Adipocyte (in vitro differentiated cells): ENCODE measurements at places on chromosomes 6 and 20.
A peak's percentile ranks its signal among the peaks of the same experiment; 100 is the strongest.

DNA sequence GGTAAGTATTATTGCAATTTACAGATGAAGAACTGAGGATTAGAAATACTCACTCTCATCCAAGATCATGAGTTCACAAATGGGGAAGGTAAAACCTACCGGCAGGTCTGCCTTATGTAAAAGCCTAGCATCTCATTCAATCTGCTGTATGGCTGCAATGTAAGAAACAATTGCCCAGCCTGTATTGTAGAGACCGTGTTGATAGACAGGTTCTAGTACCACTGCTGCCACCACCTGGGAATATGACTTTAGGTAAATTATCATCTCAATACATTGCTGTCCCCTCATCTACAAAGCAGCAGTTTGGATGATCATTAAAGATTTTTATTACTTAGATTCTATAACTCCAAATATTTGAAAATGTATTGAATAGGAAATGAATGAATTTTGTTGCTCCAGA lies 23.3 kb upstream of the ARHGAP18 start:
- DNase-seq = no peak

DNA sequence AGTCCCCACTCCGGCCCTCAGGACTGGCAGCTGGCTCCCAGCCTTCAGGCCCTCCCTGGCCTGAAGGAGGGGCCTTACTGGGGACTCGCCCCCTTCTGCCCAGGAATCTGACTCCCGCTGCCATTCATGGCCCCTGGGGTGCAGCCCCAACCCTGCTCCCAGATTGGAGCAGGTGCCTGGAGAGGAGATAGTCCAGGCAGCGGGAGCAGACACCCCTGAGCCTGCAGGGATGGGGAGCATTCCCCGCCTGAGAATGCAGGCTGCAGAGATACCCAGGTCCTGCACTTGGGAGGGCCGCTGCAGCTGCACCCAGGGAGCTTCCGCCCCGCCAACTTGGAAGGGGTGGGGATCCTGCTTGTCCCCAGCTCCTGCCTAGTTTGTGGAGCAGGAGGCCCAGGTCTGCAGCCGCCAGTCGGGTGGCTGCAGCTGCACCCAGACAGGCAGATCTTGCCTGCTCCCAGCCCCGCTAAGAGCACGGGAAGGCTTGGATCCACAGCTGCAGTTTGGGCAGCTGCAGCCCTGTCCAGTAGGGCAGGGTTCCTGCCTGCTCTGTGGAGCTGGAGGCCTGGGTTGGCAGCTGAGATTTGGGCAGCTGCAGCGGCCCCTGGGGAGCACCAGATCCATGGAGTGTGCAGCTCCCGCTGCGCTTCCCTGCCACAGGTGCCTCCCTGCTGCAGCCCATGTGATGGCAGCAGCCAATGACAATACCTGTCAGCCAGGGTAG lies 5.2 kb downstream of the GTSF1L start:
- DNase-seq = no peak

DNA sequence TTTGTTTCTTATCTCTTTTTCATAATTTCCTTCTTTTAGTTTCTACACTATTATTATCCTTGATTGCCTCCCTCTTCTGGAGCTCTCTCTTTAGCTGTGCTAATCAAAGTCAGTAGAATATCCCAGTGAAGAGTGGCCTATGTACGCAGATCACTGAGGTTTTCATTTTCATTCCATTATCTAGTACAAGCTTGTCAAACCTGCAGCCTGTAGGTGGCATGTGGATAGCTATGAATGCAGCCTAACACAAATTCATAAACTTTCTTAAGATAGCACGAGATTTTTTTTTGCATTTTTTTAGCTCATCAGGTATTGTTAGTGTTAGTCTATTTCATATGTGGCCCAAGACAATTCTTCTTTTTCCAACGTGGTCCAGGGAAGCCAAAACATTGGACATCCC lies 825.7 kb upstream of the MAP3K7 start:
- no peak for DNase-seq

DNA sequence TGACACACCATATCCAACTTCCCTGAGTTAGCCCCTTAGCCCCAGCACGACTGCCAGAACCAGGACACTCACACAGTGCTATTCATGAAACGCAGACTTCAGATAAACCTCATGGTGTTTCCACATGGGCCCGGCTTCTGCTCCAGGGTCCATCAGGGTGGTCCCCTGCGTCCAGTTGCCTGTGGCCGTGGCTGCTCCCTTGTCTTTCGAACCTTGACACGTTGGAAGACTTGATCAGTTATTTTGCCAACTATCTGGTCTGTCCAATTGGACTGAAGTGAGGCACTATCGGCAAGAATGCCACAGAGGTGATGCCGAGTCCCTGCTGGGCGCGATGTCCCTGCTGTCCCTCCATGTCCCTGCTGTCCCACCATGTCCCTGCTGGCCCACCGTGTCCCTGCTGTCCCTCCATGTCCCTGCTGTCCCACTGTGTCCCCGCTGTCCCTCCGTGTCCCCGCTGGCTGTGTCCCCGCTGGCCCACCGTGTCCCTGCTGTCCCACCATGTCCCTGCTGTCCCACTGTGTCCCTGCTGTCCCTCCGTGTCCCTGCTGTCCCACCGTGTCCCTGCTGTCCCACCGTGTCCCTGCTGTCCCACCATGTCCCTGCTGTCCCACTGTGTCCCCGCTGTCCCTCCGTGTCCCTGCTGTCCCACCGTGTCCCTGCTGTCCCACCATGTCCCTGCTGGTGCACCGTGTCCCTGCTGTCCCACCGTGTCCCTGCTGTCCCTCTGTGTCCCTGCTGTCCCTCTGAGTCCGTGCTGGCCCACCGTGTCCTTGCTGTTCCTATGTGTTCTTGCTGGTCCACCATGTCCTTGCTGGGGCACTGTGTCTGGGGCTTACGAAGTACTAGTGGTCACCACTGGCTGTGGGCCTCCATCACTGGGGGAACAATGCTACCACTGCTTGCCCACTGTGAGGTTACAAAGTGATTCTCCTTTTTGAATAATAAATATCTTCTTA lies 251.4 kb downstream of the DLL1 start:
- no peak for DNase-seq

DNA sequence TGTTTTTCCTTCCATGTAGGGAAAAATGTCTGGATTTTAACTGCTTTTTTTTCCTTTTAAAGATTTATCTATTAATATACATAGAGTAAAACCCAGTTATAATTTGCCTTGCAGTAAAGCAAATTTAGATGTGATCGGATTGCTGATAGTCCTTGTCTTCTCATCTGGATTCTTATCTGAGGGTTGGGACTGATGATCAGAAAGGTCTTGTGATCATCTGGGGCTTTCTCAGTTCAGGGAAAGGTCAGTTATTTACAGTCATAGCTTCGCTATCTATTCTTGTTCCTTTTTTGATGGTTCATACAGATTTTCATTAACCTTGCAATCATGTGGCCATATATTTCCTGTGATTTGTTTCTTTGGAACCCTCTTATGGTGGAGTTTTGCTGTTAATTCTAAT lies 63.8 kb upstream of the CLDN20 start:
- DNase-seq = no peak

GRCh38 chr6:87789198-87789899 lies 87.3 kb upstream of the AKIRIN2 start:
- DNase-seq = peak; percentile 40

DNA sequence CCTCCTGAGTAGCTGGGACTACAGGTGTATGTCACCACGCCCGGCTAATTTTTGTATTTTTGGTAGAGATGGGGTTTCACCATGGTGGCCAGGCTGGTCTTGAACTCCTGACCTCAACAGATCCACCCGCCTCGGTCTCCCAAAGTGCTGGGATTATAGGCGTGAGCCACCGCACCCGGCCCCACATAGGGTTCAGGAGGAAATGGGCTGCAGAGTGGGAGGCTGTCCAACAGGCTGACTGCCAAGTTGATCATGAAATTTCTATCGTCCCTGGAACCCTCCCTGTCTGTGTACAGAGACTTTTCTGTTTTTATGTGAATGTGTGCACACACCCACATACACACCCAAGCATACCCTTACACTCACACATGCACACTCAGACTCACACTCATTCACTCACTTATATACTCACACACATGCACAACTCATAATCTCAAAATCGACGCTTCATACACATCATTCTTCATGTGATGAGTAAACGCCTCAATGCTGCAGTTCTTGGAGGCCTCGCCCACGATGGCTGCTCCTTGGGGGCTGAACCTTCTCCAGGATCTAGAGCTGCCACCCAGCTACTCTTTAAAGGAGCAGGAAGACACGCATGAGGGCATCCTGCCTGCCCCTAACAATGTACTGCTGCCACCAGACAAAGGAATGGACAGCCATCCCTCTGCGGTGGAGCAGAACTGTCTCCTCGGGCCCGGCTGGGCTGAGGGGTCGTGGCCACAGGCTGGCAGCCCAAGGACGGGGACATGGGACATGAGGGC lies 35.6 kb downstream of the SUN5 start:
- DNase-seq = no peak

DNA sequence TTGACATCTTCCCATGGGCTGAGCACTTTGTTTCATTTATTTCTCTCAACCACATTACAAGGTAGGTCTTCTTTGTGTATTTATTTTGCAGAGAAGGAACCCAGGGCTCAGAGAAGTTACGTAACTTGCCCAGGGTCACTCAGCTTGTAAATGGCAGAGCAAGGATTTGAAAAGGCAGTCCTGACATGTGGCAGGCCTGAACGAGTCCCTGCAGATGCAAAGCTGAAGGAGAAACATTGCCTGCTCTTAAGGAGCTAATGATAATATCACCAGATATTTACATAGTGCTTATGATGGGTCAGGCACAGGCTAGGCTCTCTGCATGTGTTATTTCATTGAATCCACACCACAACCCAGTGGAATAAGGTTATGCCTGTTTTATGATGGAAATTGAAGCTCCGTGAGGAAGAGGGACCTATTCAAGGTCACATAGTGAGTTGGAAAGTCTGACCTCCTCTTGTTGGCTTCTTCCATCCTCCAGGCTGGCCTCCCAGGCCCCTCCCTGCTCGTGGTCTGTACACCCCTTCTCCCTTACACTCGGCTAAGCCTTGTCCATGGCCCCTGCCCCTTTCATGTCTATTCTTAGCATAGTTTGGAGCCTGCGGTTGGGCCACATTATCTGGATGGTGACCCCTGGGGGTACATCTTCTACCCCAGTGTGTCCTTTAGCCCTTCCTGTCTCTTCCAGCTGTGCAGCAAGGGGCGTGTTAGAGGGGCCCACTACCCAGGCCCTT lies 12.5 kb downstream of the MYH7B start:
- DNase-seq = no peak

- DNase-seq = no peak
Measured at GRCh38 chr20:58682656-58683531, 9.7 kb upstream of the NPEPL1 start.

- DNase-seq = no peak
Measured at GRCh38 chr6:70680396-70680795, 12.7 kb downstream of the SMAP1 start.

DNA sequence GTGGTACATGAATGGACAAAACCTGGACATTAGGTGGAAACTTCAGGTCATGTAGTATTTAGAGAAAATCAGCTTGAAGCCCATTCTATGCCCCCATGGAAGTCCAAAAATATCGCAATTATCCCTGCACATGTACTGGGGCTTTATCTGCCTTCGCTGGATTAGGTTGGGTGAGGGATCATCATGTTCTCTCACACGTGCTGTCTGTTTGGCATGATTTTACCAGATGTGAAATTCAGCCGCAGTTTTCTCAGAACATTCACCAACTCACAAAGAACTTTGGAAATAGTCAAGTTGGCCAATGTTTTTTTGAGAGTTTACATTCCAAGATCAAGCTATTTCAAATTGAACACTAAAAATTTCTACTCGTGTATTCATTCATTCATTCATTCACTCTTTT lies 459.8 kb upstream of the CITED2 start:
- DNase-seq = no peak

DNA sequence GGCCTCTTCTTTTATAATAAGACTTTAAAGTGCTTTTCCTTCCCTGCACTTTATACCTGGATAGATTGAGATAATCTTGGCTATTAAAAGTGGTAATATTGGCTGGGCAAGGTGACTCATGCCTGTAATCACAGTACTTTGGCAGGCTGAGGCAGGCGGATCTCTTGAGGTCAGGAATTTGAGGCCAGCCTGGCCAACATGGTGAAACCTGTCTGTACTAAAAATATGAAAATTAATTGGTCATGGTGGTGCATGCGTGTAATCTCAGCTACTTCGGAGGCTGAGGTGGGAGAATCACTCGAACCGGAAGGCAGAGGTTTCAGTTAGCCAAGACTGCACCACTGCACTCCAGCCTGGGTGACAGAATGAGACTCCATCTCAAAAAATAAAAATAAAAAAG lies 197.1 kb upstream of the RGS17 start:
- DNase-seq = no peak

GRCh38 chr6:73704260-73704659 lies 8.3 kb downstream of the CD109 start:
- peak; percentile 93 for DNase-seq

- no peak for DNase-seq
Measured at GRCh38 chr6:32460528-32460927, 20.8 kb downstream of the HLA-DRA start.

DNA sequence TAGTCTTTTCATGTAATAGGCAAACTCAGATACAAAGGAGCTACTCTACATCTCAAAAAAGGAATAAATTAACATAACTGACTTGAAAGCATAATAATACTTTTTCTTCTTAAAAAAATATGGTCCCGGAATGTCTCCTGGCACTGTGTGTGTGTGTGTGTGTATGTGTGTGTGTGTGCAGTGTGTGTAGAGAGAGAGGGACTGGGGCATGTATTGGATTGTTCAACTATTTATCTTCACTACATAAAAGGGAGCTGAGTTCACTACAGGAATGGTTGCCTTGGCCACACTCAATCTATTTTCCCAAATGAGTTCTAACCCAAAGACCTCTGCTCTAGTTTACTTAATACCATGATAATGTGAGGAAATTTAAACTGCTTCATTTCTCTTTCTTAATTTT lies 51.1 kb downstream of the B3GAT2 start:
- no peak for DNase-seq

DNA sequence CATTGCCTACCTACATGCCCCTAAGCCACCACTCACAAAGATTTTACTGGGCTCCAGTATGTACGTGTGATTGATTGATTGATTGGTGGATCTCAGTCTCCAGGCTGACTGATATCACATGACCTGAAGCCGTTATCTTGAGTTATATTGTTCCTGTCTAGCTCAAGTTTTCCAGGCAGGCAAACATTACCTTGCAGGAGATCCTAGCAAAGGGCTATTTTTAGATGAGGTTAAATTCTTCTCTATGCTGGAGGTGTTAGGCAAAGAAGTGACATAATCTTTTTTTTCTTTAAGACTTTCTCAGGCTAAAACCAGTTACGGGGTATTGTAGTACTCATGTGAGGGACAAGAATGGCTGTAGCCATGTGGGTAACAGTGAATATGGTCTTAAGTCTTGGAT lies 125.2 kb downstream of the DOK5 start:
- DNase-seq = no peak

DNA sequence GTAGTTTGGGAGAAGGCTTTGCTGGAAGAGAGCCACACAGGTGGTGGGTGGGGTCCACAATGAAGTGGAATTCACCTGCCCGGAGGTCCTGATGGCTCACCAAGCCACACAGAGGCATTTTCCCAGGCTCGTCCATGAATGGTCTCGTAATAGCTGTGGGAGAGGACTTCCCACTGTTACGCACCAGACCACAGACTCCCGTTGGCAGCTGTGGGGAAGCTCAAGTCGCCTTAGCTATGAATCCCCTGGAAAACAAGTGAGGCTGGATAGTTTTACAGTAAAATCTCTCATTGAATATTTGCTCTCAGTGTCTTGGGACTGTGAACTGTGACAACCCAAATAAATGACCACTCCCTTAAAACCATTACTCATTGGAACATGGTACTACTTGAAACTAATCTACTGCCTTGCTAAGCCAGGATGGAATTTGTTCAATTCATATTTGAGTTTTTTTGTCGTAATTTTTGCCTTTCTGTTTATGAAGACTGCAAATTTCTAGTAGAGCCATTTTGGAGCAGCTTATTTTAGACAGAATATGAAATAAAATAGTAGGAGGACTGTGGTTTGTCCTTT lies 79.4 kb downstream of the JAG1 start:
- no peak for DNase-seq

GRCh38 chr20:52209154-52209571 lies 17.6 kb upstream of the ZFP64 start:
- no peak for DNase-seq
